Myometrial cell (primary cell): ENCODE measurements at places on chromosomes 13 and 19. TPM values are rescaled to one million over a fixed set of nuclear protein-coding genes. Genes with fewer than 3 reads are reported as not detected.

LRRC4B gene
- under 0.01 TPM in 1 of 2 replicates, not detected in the other for total RNA-seq

CLPTM1 gene
- total RNA-seq = 42.7 and 82.2 TPM in 2 replicates

PCDH17 gene
- not detected in 2 replicates for total RNA-seq

FAM216B gene
- not detected in 2 replicates for total RNA-seq

DNAJC15 gene
- total RNA-seq = 10.8 and 28.3 TPM in 2 replicates

KRTDAP gene
- not detected in 2 replicates for total RNA-seq

QPCTL gene
- 29.2 and 49.6 TPM in 2 replicates for total RNA-seq
